ENCODE measurements at places on chromosomes 16 and 17.

- DNase-seq = no peak
These were observed 25.3 kb downstream of the SRL start for GRCh38 chr16:4216596-4216995.

DNA sequence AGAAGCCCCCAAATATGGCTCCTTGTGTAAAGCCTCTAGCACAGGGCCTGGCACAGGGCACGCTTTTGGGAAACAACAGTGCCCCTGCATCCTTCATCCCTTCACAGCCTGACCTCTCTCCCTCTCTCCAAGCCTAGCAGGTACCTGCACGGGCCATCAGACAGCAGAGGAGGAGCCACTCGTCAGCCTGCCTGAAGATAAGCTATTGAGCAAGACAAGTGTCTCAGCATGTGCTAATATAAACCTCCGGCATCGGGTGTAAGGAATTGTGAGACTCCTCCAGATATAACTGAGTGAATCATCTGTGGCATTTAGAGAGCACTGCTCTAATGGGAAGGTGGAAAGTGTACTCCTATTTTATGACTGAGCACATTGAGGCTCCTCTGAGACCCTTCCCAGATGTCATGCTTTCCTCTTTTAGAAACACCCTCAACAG is 38.3 kb downstream of the TBX4 start:
- no peak for DNase-seq

- no peak for DNase-seq
These were observed 6.0 kb downstream of the MPG start for GRCh38 chr16:83781-84615.

- no peak for DNase-seq
These were observed 12.1 kb downstream of the NHERF1 start for GRCh38 chr17:74760404-74761105.

DNA sequence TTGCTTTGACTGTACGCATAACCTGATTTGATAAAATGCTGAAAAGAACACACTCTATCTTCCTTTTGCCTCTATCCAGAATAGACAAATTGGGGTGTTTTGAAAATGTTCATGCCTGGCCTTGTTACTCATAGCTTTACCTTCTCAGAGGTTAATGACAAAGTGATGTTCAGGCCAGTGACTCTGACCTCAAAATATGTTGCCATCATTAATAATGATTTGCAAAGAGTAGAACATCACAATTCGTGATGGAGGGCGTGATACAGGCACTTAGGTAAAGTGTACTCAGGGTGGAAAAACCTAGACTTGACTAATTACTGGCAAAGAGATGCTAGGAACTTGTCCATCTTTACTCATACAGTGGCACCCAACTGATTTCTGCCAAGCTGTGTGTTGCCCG is 656.6 kb upstream of the SOX9 start:
- no peak for DNase-seq

GRCh38 chr16:34078691-34079090 is 619.3 kb downstream of the TP53TG3F start:
- no peak for DNase-seq

- no peak for DNase-seq
These were observed 46.9 kb downstream of the RMI2 start for GRCh38 chr16:11392041-11392581.

DNA sequence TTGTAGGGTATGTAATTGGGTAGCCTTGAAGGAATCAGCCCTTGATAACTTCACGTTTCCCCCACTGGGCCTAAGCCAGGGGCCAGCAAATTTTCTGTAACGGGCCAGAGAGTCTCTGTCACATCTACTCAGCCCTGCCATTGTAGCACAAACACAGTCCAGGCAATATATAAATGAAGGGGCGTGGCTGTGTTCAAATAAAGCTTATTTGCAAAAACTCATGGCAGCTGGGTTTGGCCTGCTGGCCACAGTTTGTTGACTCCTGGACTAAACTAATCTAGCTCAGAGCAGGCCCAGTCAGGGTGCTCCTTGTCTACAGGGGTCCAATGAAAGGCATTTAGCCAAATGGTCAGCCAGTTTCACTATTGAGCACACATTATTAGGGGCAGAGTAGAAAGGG is 141.6 kb downstream of the CCDC182 start:
- DNase-seq = no peak

GRCh38 chr16:84370723-84371552 is 2.6 kb downstream of the ATP2C2 start:
- no peak for DNase-seq

DNA sequence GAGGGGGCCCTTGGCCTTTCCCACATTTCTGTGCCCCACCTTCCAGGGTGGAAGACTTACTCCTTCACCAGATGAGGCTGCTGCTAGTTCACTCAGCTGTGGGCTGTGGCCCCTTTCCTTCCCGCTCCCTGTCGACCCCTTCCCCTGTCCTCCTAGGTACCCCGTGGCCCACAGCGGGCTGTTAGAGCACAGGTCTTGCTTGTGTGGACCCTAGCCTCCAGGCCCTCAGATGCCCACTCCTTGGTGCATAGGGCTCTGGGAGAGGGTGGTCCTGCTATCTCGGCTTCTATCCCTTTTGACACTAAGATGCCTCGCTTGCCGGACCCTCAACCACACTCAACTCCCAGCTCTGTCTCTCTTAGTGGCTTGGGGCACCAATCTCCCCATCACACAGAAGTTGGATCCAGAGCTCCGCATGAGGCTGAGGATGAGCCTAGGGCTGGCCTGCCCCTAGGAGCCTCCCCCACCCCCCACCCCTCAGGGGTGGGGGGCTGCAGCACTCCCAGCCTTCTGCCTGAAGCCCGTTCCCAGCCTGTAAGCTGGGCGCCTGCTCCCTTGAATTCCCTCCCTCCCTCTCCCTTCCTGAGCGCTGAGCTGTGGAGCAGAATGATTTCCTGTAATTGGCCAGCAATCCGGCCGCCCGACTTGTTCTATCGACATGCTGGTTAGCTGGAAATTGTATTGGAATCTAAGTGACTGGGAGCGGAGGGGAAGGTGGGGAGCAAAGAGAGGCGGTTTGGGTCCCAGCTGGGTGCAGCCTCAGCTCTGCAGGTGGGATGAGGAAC is 30.9 kb downstream of the DCAKD start:
- DNase-seq = no peak

DNA sequence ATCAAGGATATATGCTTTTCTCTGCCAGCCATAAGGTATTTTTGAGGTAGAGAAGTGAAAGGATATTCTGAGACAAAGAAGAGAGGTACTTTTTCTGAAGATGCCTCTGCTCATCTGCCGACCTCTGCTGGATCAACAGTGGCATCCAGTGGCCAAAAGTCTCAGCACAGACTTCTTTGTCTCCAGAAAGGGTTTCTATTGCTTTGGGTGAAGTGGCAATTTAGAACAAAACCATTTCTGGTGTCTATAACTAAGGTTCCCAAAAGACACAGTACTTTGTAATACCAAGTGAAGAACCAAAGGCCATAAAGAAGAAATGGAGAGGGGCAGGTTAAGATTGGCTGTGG is 155.2 kb upstream of the C17orf78 start:
- DNase-seq = no peak

DNA sequence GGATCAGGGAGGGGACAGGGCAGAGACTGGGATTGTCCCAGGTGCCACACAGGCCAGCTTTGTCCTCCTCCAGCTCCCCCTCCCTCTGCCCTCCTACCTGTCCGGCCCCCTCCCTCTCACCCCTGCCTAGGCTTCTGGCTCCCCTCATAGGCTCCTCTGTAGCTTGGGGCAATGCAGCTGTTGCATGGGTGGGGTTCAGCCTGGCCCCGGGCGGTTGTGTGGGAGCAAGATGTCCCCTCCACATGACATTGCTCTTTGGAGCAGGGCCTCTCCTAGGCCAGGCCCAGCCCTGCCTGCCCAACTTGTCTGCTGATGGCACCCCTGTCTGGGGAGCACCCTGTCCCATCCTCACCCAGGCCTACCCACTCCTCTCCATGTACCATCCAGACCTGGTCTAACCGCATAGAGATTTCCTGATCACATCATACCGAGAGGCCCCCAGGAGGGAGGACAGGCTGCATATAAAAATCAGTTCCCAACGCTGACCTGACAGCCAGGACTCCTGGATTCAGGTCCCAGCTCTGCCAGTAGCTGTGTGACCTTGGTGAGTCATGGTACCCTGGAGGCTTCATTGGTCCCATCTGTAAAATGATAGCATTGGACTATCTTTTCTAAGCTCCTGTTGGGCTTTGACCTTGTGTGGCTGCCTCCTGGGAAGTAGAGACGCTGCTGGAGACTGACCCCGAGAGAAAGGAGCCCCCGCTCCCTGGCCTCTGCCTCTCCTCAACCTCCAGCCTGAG is 48.8 kb upstream of the DLX4 start:
- DNase-seq = no peak

DNA sequence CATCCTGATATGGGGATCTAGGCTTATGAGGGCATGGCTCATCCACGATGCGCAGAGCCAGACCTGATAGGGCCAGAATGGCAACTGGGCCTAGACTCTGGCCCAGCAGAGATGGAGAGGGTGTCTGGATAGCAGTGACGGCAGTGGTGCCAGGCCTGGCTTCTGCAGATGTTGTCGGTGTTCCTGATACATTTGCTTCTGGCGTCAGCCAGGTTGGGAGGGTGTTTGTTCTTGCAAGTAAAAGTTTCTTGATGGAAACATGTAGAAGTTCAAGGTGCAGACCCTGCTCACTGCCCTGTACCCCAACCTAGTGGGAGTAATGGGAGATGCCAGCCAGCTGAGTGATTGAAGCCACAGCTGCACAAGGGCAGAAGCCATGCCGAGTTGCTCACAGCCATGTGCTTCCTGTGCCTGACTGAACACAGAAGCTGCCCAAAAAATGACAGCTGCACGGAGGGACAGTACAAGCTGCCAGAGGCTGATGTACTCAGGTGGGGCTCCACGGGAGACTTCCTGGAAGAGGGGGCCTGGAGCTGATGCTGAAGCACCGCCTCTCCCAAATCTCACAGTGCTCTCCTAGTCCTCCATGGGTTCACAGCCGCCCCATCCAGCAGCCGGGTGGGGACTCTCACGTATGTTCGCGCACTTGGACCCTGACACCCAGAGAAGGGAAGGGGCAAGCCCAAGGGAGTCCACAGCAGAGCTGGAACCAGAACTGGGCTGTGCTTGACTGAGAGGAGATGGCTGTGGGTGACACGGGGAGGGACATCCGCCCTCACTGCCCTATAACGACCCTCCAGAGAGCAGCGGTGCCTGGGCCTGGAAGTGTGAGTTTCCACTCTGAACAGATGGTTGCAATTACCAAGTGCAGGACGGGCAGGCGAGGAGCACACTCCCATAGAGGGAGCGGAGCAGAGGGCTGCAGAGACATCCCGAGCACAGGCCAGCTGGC is 78.7 kb downstream of the N4BP1 start:
- no peak for DNase-seq

DNA sequence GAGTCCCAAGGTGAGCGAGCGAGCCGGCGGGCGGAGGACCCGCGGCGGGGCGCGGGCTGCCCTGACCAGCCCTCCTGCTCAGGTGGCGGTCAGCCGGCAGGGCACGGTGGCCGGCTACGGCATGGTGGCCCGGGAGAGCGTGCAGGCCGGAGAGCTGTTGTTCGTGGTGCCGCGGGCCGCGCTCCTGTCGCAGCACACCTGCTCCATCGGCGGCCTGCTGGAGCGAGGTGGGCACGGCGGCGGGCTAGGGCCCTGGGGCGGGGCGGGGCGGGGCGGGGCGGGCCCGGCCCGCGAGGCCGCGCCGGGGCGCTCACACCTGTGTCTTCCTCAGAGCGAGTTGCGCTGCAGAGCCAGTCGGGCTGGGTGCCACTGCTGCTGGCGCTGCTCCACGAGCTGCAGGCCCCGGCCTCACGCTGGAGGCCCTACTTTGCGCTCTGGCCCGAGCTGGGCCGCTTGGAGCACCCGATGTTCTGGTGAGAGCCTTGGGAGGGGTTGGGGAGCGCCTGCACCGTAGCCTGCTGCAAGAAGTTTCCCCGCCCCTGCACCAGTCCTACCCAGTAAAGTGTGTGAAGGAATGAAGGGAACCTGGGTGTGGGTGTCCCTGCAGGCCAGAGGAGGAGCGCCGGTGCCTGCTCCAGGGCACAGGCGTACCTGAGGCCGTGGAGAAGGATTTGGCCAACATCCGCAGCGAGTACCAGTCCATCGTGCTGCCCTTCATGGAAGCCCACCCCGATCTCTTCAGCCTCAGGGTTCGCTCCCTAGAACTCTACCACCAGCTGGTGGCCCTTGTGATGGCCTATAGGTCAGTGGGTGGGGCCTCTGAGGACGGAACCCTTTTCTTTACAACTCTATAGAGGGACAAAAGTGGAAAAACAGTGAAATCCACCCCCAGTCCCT is 802 bp downstream of the SETD6 start:
- DNase-seq = no peak

- no peak for DNase-seq
These were observed 17.6 kb downstream of the TBKBP1 start for GRCh38 chr17:47711366-47712099.

GRCh38 chr16:19689342-19689741 is 28.7 kb downstream of the KNOP1 start:
- DNase-seq = no peak

DNA sequence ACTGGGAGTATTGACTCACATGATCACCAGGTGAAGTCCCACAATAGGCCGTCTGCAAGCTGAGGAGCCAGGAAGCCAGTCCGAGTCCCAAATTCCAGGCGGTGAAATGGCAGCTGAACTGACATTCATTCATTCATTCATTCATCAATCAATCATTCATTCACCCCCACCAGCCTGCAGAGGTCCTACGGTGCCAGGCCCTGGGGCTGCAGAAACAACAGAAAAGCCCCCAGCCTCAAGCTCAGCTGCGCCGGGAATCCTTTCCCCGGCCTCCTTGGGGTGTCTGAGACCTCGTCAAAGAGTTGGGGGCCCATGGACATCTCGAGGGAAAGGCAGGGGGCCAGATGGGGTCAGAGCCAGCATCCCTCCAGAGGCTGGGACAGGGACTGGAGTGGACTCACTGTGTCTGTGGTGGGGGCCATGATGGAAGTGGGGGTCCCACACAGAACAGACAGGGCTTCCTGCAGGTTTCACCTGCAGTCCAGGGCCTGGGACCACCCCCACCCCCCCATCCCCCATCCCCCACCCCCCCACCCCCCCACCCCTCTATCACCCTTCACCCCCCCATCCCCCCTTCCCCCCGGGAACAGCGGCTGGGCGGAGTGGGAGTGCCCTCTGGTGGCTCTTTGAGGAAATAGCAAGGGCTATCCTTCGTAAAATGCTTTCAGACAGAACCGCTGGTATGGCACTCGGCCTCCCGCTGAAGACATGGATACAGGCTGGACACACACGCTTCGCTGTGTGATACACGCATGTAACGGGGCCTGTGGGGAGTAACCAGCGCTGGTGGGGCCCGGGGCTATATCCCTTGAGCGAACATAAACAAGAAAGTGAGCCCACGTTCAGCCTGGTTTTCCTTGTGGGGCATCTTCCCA is 8.5 kb upstream of the ZC3H18 start:
- DNase-seq = no peak

DNA sequence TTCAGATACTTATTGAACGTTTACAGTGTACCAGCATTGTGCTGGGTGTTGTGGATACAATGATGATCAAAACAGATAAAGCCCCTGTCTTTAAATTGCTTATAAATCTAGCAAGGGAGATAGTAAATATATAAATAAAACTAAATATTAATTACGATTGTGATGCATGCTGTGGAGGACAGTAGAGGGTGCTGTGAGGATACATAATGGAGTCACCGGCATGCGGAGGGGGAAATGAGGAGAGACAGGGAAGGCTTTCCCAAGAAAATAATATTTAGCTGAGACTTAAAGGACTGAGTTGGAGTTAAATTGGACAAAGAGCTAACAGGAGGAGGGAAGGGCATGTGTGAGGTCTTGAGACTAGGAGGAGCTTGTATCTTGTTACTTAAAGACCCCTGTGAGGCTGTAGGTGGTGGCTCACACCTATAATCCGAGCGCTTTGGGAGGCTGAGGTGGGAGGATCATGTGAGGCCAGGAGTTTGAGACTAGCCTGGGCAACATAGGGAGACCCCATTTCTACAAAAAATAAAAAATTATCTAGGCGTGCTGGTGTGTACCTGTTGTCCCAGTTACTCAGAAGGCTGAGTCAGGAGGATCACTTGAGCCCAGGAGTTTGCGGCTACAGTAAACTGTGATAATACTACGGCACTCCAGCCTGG is 2.4 kb downstream of the DHRS7B start:
- no peak for DNase-seq
